Foreskin fibroblast (primary cell): ENCODE measurements at places on chromosomes 16 and 17.

- no peak for DNase-seq
These were observed 178.7 kb downstream of the FOXL1 start for GRCh38 chr16:86756882-86757703.

GRCh38 chr17:13051915-13052314 is 34.1 kb upstream of the ELAC2 start:
- no peak for DNase-seq

DNA sequence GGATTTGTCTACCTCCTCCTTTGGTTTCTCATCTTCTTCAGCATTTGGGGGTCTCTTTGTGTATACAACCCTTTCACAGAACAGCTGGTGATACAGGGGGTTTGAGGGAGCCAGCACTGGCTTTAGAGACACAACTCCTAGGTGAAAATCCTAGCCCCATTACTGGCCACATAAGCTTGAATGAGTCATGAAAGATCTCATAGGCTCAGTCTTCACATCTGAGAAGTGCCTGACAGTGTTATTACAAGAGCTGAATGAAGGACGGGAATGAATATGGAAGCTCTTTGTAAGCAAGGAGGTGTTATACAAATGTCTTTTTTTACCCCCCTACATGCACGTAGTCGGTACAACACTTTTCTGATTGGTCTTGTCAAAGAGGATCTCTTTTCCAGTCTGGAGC is 1.7 kb upstream of the B4GALNT2 start:
- DNase-seq: peak; percentile 34

DNA sequence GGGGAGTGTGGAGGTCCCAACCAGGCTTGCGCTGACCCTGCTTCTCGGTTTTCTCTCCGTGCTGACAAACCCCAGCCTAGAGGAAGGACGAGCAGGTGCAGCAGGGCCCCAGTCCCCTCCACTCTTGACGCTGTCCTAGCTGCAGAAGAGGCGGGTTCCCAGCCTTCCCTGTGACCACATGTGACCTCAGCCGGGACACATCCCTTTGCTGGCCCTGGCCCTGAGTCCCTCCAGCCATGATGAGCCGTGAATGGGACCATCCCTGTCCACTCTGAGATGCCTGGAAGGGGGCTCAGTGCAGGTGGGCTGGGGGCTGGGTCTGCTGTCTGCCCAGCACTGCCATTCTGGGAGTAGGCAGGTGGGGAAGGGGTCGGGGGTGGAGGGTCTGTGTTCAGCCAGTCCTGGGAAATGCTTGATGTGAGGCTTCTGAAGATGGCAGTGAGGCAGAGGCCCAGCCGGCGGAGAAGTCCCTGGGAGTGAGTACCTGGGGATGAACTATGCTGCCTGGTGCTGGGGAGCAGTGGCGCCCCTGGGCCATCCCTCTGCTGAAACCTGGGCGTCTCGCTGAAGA is 1.9 kb upstream of the TUBB3 start:
- DNase-seq: no peak

DNA sequence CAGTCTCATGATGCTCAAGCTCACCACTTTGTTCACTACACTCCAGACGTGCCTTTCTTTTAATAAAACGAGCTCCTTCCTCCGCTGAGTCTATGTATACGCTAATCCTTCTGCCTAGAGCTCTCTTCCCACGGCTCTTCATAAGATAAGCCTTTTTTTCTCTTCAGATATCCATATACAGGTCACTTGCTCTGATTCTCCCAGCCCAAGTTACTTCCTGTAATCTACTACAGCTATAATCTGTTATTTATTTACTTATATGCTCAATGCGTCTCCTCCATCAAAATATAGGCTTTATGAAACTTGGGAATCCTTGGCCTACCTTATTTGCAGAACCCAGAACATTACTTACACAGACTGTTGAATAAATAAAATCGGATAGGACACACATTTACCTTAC is 17.4 kb downstream of the C16orf87 start:
- DNase-seq: no peak

- no peak for DNase-seq
These were observed 153.6 kb downstream of the ABCA8 start for GRCh38 chr17:68801335-68802247.

GRCh38 chr16:85735225-85735635 is 15.7 kb downstream of the C16orf74 start:
- DNase-seq: no peak

DNA sequence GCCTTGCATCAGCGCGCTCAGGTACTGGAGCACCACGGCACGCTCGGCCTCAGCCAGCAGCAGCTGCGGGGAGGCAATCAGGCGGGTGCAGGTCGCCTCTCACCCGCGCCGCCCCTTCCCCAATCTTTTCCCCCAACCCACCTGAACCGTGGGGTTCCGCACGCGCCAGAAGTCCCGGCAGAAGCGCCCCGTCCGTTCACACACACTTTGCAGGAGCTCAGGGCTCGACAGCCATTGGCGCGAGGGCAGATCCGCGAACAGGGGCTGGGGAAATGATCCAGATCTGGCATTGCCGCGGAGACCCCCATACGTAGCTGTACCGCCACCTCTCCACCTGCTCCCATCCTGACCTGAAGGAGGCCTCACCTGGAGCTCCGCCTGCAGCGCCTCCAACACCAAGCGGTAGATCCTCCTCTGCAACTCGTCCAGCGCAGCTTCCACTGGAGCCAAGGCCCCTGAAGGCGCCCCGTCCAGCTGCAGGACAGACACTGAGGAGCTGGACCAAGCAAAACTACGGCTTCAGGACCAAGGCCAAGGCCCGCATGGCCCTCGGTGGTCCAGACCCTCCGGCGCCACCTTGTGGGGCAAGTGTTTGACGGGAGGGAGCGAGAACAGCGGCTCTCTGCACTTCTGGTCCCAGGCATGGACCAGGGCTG is 1.4 kb upstream of the MATCAP1 start:
- peak; percentile 96 for DNase-seq

DNA sequence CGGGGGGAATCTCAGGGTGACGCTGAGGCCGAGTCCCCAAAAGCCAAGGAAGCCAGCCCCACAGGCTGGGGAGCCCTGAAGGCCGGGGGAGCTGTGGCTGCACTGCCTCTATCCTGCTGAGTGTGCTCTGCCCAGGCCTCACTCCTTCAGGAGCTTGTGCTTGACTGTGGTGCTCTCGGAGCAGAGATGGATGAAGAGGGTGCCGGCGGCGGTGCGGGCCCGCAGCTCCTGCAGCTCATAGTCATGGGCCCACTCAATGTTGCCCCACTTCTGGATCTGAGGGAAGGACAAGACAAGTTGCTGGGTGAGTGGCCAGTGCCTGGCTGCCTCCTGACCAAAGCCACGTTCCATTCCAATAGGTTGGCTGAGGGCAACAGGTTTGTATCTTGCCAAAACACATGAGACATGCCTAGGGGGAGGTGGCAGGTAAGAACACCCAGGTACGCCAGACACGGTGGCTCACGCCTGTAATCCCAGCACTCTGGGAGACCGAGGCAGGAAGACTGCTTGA is 20.5 kb downstream of the ATPAF2 start:
- no peak for DNase-seq

DNA sequence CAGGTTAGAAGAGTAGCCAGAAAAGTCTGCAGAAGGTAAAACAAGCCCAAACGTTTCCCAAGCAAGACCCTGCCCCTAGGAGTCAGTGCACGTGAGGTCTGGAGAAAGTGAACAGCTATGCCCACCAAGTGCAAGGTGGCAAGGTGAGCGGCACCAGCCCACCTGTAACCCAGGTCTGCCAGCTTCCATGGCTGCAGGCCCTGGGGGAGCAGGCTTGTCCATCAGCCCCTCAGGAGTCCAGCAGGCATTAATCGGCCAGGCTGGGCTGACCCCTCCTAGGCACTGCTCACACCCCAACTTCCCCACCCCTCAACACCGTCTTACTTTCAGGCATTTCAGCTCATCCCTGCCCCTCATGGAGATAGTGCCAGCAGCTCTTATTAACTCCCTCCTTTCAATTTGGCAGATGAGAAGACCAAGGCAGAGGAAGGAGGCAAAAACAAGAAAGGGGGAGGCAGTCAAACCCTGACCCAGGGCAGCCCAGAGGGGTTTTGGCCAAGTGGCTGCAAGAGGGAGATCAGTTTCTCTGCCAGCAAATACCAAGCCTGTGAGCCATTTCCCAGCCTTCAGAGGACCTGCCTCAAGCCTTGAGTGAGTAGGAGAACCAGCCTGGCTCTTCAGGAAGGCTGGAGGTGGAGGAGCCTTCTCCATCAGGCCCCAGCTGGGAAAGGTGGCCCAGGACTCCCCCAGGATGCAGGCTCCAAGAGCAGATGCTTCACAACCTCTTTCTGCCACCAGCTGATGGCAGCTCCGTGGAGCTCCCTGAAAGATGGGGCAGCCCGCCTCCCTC is 14.7 kb downstream of the BEAN1 start:
- DNase-seq: no peak

- peak; percentile 43 for DNase-seq
These were observed 287.7 kb downstream of the FOXL1 start for GRCh38 chr16:86865851-86866662.

GRCh38 chr17:73560661-73561060 is 83.6 kb downstream of the SDK2 start:
- DNase-seq: no peak

DNA sequence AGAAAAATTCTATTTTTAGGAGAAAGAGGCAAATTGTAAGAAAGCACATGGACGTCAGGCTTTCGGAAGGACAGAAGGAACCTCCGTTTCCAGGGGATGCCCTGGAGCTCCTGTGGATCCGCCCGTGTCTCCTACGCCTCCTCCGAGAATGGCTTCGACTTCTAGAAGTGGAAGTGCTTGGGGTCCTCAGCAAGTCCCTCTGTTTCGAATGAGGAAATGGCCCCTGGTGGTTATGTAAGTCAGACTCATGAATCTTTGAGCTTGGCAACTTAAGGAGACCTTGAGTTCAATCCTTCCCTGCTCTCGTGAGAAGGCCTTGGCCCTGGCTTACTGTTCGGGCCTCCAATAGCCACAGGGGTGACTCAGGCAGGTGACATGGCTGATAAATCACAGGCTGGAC is 38.9 kb downstream of the COX4I1 start:
- no peak for DNase-seq

- no peak for DNase-seq
These were observed 41.7 kb downstream of the DNAH17 start for GRCh38 chr17:78535273-78536197.

DNA sequence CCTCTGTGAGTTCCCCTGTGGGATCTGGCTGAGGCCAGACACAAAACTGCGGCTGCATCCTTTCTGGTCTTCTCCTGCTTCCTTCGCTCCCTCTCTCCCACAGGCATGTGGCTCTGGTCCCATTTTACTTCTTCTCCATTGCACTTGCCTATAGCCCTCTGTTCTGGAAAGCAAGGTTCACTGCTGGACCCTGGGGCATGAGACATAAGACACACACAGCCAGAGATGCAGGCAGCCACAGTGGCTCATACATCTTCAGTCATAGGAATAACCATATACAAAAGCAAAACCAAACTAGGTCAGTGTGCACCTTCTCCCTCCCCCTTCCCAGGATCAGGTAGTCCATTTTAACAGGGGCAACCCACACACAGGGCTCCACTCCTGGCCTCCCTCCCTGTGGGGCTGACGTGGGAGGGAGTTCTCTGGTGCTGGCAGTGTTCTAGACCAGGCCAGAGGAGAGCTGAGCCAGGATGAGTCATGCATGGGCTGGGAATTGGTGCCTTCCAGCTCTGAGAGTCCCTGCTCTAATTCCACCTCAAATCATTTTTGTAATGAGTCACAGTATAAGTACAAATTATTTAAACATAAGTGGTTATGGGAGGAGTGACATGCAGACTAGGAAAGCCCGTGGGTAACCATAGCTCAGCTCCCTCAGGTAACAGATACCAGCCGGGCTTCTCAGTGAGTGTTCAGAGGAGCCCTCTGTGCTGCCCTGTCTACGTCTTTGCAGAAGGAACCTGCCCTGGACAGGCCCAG is 58.0 kb downstream of the ASIC2 start:
- peak; percentile 93 for DNase-seq

DNA sequence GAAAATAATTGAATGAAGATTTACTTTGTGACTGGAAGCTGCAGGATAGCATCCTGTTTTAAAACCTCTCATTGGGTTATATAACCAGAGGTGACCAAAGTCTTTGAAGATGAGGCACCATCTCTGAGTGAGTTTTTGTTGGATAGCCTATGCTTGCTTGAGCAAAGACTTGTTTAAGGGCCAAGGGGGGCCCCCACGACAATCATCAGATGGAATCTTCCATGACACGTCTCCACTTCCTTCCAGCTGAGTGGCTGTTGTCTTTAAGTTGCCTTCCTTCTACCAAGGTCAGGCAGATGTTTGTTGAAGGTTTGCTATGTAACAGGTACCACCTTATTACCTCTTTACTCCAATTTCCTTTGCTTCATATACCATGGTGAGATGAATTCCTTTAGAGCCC is 188.8 kb downstream of the PRKCA start:
- no peak for DNase-seq

DNA sequence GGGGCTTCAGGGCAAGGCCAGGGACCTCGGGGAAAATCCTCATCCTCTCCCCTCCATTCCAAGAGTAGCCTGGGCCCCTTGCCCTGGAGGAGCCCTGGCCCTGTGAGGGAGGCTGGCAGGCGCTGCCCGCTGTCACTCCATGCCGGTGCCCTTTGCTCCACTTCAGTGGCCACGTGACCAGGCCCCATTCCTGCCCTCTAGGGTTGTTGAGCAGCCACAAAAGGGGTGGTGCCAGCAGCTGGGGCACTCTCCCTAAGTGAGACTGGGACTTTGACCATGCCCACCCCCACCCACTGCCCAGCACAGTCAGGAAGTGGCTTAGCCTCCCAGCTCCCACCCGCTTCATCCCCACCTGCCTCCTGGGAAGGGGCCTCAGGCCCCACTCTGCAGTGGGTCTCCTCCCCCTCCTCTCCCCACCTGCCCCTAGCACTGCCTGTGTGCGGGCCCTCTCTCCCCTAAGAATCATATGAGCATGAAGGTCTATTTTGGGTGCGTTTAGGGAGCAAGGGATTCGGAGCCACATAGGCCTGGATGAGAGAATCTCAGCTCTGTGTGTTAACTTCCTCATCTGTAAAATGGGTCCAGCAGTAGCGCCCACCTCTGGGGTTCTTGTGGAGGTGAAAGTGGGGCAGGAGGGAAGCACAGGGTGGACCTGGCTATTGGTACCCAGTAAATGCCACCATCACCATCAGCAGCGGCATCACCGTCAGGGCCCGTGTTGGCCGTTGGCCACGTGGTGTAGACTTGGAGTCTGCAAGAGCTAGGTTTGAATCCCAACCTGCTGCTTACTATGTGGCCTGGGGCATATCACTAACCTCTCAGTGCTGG is 7.2 kb downstream of the PDK2 start:
- no peak for DNase-seq

- no peak for DNase-seq
These were observed 12.3 kb downstream of the KDM8 start for GRCh38 chr16:27215660-27216059.

- no peak for DNase-seq
These were observed 34.8 kb upstream of the XYLT2 start for GRCh38 chr17:50311112-50311460.

DNA sequence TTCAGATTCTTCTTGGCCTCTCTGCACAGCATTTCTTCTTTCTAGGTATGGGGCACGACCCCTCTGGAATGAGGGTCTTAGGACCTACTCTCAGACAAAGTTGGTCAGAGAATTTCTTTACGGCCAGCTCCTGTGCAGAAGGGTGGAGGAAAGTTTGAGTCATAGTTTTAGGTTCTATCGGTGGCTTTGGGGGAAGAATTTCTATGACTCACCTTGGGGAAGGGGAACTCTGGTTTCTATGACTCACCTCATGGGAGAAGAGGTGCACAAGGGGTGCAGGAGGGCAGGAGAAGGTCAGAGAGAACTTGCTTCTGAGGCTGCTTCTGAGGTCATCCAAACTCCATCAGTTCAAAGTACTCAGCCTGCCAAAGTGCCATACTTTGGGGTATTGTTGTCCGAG is 2.5 kb upstream of the ABCC12 start:
- peak; percentile 59 for DNase-seq
